Adipocyte (in vitro differentiated cells): ENCODE measurements at places on chromosomes 4 and X.
A peak's percentile ranks its signal among the peaks of the same experiment; 100 is the strongest.

GRCh38 chr4:82865592-82865991 is 25.4 kb downstream of the SEC31A start:
- peak; percentile 94 for DNase-seq

DNA sequence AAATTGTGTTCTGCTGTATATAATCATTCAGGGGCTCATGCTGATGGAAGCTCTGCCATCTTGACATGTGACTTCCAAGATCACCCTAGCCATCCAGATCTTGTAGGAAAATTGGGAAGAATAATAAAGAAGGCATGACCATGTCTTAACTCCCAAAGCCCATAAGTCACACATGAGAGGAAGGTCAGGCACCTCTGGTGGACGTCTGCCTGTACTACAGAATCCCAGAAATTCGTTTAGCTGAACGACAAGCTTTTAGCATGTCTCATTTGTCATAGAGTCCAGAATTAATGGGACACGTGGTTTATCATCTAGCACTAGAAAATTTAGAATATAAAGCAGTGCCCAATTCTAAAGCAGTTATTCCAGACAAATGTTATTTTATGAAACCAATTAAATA is 212.7 kb downstream of the CENPC start:
- no peak for DNase-seq

DNA sequence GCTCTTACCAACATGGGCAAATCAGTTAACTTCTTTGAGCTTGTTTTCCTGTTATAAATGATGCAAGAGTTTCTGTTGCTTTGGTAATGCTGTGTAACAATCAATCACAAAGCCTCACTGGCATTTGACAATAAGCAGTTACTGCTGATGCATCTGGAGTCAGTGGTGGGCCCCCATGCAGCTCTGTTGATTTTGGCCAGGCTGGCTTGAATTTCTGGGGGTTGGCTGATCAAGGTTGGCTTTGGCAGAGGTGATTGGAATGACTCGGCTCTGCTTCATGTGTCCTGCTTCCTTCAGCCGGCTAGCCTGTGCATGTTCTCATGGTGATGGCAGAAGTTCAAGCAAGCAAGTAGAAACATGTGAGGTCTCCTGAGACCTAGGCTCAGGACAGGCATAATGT is 90.4 kb downstream of the PHEX start:
- DNase-seq: peak; percentile 55

DNA sequence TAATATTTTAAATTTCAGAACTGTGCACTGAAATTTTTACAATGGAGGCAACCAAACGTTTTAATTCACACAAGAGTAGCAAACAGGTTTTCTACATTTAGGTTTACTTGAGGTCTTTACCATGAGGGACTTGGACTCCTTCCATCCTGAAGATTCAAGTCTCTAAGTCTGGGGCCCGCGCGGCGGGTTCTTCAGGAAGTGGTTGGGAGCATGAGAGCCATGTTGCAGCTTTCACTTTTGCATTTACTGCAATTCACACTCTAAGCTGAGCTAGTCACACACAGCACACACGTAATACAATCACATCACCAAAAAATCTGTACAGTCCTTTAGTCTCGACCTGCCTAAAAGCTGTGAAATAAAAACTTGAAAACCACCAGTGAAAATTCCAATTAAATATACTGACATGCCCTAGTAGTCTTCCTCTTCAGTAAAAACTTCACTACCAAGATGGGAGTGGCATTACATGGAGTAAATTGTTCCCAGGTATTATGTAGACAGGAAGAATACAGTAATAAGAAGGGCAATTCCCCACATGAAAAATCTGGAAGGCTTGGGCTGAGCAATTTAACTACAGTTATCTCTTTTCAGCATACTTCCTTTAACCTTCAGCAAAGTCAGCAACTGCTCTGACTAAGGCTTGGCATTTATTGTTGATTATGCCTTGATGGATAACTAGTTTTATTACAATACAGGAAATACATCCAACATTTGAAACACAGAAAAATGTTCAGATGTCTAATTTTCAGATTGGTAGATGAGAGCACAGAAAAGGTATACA is 571.1 kb upstream of the DIPK2B start:
- peak; percentile 71 for DNase-seq

- peak; percentile 87 for DNase-seq
Observed at GRCh38 chr4:118836301-118837120, 585 bp upstream of the SEC24D start.

DNA sequence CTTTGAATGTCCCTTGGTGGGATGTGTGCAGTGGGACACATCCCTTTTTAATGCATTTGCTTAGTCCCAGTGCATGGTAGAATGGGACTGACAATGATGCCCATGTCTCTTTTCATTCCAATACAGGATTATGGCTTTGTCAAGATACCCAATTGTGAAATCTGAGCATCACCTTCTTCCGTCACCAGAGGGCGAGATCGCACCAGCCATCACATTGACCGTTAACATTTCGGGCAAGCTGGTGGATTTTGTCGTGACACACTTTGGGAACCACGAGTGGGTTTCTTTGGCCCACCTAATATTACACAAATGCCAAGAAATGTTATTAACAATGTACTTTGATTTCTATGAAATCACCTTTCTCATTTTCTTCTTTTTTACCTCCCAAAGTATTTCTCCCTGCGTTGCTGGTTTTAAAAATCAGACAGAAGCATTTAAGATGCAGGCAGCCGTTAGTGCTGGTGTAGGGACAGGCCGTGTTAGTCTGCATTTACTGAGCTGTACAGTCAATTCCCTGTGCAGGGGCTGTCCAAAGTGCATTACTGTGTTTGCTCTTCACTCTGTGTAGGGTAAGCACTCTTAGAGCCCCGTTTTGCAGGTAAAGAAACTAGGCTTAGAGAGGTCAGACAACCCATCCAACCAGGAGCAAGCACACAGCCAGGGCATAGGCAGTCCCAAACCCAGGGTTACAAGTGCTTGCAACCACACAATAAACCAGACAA is 46.5 kb downstream of the CWH43 start:
- DNase-seq: peak; percentile 7
